Stimulated activated CD4-positive, alpha-beta T cell treated with anti-CD3 and anti-CD28 coated beads, Interleukin-4, amount 100 ng/mL, for 4 hours (primary cell): ENCODE measurements at places on chromosomes 1 and 21.
A peak's percentile ranks its signal among the peaks of the same experiment; 100 is the strongest.

DNA sequence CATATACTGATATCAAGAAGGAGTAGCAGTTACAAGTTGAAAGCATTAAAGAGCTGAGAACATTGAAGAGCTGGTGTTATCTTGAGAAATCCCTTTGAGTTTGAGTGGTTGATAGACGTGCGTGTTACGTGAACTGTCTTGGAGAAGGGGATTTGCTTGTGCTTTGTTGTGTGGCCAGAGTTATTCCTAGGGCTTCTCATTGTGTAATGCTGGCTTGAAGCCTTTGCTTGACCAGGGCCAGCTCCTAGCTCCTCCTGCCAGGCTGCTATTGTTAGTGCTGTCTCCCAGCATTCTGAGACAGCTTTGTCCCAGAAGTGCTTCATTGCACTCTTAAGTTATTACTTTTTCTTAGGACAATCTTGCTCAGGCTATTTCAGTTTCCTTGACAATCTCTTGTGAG, 116.2 kb upstream of the KCNK2 start:
- DNase-seq, result no peak

- DNase-seq, result no peak
Measured at GRCh38 chr1:219576931-219577730, 35.8 kb downstream of the ZC3H11B start.

DNA sequence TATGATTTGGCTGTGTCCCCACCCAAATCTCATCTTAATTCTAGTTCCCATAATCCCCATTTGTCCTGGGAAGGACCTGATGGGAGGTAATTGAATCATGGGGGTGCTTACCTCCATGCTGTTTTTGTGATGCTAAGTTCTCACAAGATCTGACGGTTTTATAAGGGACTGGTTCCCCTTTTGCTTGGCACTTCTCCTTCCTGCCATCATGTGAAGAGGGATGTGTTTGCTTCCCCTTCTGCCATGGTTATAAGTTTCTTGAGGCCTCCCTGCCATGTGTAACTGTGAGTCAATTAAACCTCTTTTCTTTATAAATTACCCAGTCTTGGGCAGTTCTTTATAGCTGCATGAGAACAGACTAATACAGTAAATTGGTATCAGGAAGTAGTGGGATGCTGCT, 114.1 kb downstream of the ZNF648 start:
- DNase-seq, result no peak

DNA sequence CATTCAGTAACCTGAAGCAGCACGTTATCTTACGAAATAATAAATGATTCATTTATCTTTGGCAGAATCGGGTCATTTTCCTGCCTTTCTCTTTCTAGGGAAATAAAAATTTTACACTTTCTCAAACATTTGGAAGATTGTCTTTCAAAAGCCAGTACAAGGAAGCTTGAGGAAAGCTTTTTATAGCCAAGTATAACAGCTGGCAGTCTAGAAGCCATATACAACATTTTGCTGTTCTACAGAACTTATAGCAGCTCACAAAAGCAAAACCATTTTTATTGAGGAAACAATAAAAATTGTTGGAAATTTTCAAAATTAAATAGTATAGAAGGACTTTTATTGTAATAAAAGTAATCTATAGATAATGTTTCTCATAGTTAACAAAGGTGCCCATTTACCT, 448.6 kb downstream of the SMYD3 start:
- no peak for DNase-seq

- no peak for DNase-seq
Measured at GRCh38 chr1:211217392-211217791, 41.8 kb upstream of the RCOR3 start.

- DNase-seq, result peak; percentile 44
Measured at GRCh38 chr1:244833734-244834542, 1.5 kb upstream of the COX20 start.

- no peak for DNase-seq
Measured at GRCh38 chr1:90763930-90764329, 46.8 kb upstream of the BARHL2 start.

- no peak for DNase-seq
Measured at GRCh38 chr1:219171192-219171935, 2.3 kb upstream of the LYPLAL1 start.

DNA sequence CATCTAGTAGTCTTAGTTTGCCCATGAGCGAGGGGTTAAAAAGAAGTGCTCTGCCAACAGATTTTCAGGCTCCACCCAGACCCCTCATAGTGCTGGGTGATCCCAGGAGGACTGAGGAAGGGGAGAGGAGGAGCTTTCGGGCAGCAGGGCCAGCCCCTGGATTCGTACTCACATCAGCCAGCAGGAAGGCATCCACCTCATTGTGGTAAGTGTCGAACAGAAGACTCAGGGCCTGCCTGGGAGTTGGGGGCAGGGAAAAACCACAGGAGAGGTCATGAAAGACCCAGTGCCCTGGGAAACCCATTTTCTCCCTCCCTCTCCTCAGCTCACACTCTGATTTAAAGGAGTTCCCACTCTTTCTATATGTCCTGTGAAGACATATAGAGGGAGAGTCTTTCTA, 34.9 kb downstream of the PIK3C2B start:
- no peak for DNase-seq

DNA sequence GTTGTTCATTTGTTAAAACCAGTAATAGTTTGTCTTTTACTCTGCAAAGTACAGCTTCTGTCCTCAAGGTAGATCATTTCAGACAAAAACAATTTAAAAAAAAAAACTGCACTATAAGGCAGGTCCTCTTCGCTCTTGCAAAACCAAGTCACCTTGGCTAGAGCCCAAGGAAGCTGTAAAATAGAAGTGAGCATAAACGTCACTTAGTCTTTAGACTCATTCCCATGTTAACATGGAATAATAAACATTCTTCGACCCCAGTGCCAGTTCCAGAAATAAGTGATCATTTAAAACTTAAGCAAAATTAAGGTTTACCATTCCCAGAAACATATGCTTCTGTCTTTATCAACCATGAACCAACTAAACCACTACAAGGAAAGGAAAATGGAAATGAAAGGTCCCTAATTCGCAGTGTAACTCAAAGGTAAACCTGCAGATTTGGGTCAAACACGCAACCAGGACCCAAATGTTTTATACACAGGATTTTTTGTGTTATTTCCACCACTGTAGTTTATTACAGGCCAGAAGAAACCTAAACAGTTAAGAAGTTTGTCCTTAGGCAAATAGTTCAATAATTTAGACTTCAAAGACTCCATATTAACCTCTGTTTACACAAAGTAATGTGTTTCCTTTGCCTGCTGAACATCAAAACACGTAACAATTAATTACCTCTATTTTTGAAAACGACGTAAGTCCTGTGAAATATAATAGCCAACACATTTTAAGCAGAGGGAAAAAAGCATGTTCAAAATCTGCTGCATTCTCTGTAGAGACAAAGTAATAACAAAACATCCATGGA, 54.6 kb downstream of the TGFBR3 start:
- DNase-seq, result no peak

DNA sequence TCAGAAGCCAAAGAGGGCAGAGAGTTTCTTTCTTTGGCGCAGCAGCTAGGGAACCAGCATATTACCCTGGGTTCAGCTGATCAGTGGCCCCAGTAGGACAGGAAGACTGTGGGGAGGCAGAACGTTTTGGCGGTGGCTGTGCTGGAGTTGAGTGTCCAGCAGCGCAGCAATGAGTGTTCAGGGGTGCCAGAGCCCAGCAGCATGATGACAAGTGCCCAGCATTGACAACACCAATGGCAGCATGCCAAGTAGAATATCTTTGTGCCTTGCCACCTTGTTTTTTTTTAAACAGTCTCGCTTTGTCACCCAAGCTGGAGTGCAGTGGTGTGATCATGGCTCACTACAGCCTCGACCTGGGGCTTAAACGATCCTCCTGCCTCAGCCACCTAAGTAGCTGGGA, 106.7 kb upstream of the CDC42BPA start:
- no peak for DNase-seq

GRCh38 chr1:18856435-18856834, 3.0 kb downstream of the TAS1R2 start:
- DNase-seq, result no peak

GRCh38 chr21:45295576-45296365, 8.1 kb upstream of the POFUT2 start:
- no peak for DNase-seq

- DNase-seq, result no peak
Measured at GRCh38 chr1:218304281-218305039, 19.4 kb downstream of the RRP15 start.

DNA sequence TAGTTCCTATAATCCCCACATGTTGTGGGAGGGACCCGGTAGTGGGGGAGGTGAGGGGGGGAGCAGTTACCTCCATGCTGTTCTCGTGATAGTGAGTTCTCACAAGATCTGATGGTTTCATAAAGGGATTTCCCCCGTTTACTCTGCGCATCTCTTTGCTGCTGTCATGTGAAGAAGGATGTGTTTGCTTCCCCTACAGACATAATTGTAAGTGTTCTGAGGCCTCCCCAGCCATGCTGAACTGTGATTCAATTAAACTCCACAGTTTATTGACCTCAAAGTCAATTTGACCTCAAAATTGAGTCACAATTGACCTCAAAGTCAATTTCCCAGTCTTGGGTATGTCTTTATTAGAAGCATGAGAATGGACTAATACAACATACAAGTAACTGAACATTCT, 19.7 kb downstream of the DPH5 start:
- no peak for DNase-seq

- no peak for DNase-seq
Measured at GRCh38 chr1:231065510-231066241, 25.6 kb upstream of the FAM89A start.

GRCh38 chr1:78102916-78103315, 57.1 kb downstream of the GIPC2 start:
- no peak for DNase-seq
